Activated CD8-positive, alpha-beta memory T cell treated with anti-CD3 and anti-CD28 coated beads, Interleukin-2, amount 50 U/mL, for 4 hours (primary cell): ENCODE measurements at places on chromosomes 13 and 19.
A peak's percentile ranks its signal among the peaks of the same experiment; 100 is the strongest.

GRCh38 chr19:48511800-48512503 is at the start of gene LMTK3:
LMTK3 (minus strand) TSS chr19:48511835; CDS start chr19:48511576, 259 bp downstream.
- peak; percentile 76 for DNase-seq

DNA sequence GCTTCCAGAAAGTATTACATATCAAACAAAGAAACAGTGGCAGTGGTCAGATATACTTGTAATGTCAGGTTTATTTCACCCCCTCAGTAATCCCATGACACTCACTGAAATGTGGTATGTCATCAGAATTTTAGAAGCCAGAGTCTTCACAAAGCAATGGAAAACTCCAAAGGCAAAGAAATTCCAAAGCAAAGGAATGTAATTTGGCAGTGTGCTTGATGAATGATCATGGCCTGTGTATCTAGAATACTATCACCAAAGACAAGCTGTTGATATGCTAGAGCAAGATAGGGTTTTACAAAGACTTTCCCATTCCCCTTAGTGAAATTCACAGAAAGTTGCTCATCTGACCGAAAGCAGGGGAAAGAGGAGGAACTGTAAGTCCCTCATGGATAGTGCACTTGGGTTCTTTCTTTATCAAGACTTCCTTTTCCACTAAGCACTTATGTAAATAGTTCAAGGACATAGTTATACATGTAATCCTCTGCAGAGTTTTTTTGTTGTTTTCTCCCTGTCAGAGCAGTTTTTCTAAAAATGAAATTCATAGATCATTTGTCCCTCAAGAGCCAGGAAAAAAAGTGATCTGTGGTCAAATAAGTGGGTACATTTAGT is 243.4 kb downstream of the NHLRC3 start:
- DNase-seq = no peak

DNA sequence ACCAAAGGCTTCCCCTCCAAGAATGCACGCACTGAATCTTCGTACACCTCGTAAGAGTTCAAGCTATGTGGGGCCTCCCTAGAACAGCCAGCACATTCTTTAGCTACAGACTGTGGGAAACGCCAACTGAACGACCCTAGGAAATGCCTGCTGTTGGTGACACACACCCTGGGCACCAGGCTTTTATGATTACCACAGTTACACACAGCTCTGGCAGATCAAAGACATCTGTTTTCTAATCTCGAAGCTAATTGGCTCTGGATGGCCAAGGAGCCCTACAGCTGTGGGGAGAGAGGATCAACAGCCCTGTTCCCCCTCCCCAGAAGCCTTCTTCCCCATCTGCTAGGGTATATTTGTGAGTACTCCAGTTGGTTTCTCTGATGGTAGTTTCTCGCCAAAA is 123.0 kb downstream of the COL4A1 start:
- DNase-seq = no peak

GRCh38 chr13:32200741-32201140 is 114.4 kb downstream of the ZAR1L start:
- DNase-seq = no peak

DNA sequence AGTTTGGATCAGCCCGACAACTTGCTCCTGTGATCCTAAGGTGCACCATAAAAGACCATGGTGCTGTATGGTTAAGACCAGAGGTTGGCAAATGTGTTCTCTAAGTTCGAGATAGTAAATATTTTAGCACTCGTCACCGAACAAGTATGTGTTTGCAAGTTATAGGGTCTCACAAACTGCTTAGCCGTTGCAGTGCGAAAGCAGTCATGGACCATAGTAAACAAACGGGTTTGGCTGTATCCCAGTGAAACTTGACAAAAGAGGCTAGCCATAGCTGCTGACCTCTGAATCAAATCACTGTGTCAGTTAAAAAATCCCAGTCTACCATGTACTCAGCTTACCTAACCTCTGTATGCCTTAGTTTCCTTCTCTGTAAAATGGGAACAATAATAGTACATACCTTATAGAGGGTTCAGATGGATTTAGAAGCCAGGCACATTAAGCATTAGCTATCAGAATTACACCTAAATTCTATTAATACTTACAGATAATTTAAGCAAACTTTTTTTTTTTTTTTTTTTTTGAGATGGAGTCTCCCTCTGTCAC is 72.1 kb downstream of the IPO5 start:
- DNase-seq = no peak

- no peak for DNase-seq
Measured at GRCh38 chr19:29491995-29492577, 33.7 kb upstream of the VSTM2B start.

DNA sequence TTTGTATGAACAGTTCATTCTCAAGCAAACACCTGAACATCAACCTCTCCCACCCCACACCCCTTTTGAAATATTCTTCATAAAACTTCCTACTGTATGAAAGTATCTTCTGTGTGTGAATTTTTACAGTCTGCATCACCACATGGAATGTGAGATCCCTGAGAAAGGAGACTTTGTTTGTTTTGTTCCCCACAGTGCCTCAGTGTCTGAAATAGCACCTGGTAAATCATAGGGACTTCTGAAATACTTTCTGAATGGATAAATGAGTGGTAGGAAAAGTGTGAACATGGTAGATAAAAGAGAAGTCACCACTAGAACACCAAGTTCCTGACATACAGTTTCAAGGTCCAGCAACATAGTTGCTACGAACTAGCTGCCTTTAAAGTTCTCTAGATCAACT is 1071.2 kb downstream of the EFNB2 start:
- DNase-seq = no peak

- DNase-seq = no peak
Measured at GRCh38 chr19:5345895-5346386, 5.3 kb upstream of the PTPRS start.

- DNase-seq = no peak
Measured at GRCh38 chr13:76647550-76647949, 238.7 kb downstream of the KCTD12 start.

DNA sequence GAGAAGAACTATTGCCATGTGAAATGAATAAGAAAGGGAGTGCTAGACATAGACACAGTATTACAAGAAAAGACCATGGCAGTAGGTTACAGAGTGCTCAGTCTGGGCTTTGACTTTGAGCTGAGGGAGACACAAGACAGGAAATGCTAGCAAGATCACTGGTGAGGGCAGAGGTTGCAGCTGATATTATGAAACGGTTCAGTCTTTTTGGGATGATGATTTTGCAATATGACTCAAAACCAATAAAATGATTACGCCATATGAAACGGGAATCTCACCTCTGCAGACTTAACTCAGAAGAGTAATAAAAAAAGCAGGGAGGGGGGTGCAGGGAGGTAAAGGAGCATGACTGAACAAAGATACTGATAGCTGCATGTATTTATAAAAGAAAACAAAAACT is 123.1 kb downstream of the RBM26 start:
- DNase-seq = no peak

GRCh38 chr19:18551631-18552030 is 6.0 kb upstream of the KXD1 start:
- no peak for DNase-seq

GRCh38 chr19:7734220-7735203 is 2.6 kb upstream of the CLEC4G start:
- DNase-seq = no peak

DNA sequence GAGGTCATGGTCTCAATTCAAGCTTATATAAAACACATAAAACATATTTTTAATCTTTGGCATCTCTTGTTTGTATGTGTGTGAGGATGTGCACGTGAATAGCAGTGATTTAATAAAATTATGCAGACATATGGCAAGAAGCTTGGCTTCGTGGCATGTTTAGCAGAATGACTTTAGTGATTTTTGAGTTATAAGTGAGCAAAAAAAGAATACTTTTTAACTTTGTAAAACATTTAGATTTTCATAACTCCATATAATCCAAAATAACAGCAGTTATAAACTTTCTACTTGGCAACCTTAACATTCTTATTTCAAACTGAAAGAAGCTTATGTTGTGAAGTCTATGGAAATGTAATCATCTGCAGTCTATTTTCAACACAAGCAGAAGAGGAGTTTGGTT is 120.6 kb downstream of the SLITRK1 start:
- no peak for DNase-seq

DNA sequence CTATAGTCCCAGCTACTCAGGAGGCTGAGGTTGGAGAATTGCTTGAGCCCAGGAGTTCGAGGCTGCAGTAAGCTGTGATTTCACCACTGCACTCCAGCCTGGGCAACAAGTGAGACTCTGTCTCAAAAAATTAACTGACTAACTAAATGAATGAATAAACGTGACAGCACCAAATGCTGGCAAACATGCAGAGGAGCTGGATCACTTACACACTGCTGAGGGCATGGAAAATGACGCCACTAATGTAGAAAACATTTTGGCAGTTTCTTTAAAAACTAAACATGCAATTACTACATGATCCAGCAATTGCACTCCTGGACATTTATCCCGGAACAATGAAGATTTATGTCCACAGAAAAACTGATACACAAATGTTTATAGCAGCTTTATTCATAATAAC is 31.3 kb upstream of the GTF3A start:
- no peak for DNase-seq

DNA sequence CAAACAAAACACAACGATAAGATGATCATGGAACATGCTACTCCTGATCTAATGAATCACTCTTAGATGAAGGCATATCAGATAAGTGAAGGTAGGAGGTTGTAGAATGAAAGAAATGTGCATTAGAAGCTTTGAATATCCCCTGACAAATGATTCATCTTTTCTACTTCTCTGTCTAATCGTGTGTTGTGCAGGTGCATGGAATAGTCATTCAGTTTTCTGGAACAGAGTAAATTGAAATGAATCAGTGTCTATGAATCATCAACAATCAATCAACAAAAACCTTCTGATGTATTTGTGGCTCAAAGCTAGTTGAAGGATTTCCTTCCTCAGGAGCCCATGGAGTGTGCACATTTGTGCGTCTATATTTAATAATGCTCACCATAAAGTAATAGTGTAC is 1290.4 kb upstream of the PCDH20 start:
- DNase-seq = no peak

DNA sequence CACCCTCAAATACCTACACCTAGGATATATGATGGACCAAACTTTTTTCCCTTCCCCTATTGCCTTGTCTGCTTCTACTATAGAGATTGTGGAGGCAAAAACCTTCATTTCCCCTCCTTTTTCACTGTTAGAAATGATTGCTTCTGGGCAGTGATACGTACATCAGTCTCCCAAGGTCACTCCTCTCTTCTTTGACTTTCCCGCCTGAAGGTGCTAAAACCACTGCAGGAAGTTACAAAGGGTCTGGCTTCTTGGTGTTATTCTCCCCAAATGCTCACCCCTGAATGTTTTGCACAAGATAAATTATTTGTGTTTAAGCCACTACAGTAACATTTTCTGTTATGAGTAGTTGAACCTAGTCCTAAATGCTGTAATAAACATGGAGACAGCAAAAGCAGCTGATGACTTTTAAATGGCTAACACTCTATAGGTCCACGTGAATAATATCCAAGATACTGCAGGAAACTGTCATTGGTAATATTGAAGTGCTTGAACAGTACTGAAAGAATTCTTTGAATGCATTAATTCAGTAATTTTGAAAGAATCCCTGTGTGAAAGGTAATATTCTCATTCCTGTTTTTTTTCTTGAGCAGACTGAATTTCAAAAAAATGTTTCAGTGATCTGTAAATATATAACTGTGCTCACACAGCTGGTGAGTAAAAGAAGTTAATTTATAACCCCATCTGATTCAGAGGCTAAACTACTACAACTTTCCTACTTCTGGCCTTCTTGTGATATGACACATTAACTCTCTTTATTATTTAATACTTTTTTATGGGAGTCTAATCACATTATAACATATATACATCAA is 865.1 kb downstream of the EFNB2 start:
- DNase-seq = no peak

GRCh38 chr19:3684817-3685410 is 15.4 kb downstream of the PIP5K1C start:
- DNase-seq = no peak

DNA sequence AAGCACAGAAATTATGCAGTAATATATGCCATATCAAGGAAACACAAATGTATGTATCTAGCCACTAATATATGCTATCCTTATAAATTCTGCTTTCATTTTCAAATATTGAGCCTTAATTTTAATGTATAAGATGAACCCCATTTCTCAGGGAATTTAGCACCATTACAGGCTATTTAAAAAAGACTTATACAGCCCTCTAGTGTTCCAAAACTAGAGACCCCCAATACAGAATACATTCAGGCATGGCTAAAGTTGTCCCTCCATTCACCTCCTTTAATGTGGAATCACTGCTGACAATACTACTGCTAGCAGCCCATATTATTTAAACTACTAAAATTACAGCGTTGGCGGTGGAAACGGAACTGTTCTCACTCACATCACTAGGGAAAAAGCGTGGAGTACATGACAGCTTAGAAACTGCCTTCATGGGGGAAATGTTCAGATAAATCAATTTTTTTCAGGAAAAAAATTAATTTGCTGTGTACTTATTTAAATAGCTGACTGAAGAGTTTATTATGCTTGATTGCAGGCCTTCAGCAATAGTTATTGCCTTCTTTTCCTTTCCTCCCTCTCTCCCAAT is 541.0 kb downstream of the PCDH9 start:
- DNase-seq = no peak

DNA sequence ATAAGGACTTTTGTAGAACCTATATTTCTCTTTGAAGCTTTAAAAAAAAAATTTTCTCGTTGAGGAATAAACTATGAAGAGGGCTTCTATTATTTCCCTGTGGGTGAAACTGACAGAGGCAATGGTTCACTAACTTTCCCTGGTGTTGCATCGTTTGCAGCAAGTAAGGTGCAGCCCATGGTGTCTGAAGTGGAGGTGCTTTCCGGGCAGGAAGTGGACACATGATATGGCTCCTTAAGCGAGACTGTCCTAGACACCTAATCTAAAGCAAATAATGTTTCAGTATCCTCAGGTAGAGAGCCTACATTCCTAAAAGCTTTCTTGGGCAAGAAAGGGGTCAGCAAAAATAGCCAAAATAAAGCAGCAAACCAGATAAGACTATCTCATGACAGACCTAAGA is 437.6 kb upstream of the ARGLU1 start:
- DNase-seq = no peak
